ENCODE measurements at places on chromosomes 16 and 17. TPM values are rescaled to one million over a fixed set of nuclear protein-coding genes. Genes with fewer than 3 reads are reported as not detected.

The PRSS27 gene
- polyA plus RNA-seq = 1.3 TPM

The SULT1A4 gene
- polyA plus RNA-seq = 28.7 TPM

The CHD9NB gene
- polyA plus RNA-seq = 10.8 TPM

The ZP2 gene
- polyA plus RNA-seq = 0.08 TPM

The EFCAB5 gene
- 2.8 TPM for polyA plus RNA-seq

The HOXB13 gene
- not detected for polyA plus RNA-seq

The TOM1L2 gene
- polyA plus RNA-seq = 47.2 TPM

The STX4 gene
- 38.6 TPM for polyA plus RNA-seq

The ADAM11 gene
- 2.8 TPM for polyA plus RNA-seq
